ENCODE measurements at places on chromosomes 1 and 21.

DNA sequence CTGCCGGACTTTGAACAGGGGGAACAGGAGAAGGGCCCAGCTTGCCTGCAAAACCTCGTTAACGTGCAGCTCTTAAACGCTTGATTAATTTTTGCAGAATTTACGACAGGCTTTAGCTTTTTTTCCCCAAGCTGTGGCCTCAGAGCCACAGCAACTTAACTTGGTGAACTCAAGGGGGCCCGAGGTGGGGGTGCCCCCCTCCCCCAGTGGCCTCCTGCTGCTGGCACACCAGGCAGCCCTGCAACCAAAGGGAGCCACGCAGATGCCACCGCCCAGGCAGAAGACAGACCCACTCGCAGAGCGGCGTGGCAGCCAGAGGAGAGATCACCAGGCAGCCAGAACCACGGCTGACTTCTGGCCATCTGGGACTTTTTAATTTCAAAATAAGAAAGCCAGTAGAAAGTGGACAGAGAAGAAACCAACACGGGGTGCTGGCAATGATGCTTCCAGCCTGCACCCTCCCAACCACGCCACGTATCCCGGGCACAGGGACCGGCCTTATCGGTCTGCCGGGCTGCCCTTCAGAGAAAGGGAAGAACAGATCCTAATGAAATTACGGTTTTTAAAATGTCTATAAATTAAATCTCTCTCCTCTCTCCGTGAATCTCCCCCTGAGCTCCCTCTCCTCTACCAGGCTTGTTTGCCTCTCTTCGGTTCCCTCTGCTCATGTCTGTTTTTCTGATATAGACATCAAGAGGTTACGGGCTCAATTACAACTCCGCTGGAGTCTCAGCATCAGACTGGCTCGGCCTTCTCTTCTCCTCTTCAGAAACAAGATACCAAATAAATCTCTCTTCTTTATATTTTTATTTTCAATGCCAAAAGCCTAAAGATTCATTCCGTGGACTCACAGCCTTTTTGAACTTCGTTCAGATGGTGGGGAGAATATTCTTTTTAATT is 6.4 kb downstream of the CASZ1 start:
- DNase-seq = no peak

- DNase-seq = no peak
Observed at GRCh38 chr1:185934476-185935189, 200.4 kb downstream of the HMCN1 start.

DNA sequence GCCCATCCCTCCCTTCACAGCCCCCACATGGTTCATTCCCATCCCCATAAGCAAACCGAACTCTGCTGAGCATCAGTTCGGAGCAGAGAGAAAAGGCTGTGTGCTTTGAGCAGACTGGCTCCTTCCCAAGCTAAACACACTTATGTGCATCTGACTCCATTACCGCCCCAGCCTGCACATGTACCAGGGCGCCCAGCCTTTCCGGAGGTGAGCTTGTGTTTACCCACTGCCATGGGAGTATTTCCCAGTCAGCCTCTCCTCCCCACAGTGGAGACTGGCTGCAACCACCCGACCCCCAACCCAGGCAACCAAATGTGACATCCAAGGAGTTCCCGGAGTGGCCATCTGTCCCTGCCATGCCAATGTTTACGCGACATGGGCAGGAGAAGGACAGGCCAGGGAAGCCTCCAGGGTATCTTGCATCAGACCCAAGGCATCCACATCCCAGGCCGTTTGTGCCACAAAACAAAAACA is 9.4 kb downstream of the TIAM1 start:
- DNase-seq = no peak

- no peak for DNase-seq
Observed at GRCh38 chr1:204345941-204346645, 13.6 kb downstream of the PLEKHA6 start.

DNA sequence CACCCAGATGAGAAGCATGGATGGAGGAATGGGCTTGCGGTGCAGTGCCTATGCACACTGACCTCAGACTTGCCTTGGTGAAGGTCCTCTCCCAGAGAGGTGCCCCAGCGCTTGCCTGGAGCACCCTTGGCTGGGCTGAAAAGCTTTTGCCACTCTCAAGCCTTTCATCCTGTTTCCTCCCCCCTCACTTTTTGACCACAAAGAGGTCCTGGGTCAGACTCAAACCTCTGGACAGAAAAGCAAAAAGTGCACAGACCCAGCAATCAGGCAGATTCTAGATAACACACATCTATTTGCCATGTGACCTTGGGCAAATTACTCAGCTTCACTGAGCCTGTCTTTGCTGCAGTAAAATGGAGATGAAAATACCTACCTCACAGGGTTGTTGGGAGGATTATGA is 7.3 kb downstream of the TMEM35B start:
- no peak for DNase-seq

All from hematopoietic multipotent progenitor cell treated with erythropoietin and hydrocortisone succinate and interleukin-3 and kit ligand, for 17 days (in vitro differentiated cells).